Brain (organoid and tissue), 16 donors: ENCODE measurements at places on chromosomes 16 and 17. TPM values are rescaled to one million over a fixed set of nuclear protein-coding genes. Genes with fewer than 3 reads are reported as not detected.

DNA sequence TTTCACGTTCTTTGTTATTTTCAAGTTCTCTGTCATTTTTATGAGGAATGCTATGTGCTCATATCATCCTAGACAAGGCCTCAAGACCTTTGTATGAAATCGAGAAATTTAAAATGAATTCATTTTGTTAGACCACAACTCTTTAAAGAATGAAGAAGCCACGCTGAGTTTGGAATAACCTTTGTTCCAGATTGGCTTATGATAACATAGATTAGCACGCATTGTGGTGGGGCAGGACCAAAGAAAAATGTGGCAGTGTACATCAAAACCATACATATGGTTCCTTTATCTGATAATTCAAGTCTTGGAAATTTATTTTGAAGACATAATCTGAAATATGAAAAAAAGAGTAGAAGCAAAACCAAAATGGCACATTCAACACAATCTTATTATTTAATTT, 2.2 kb downstream of the HSD17B2 start:
- DNase-seq, result no peak

DNA sequence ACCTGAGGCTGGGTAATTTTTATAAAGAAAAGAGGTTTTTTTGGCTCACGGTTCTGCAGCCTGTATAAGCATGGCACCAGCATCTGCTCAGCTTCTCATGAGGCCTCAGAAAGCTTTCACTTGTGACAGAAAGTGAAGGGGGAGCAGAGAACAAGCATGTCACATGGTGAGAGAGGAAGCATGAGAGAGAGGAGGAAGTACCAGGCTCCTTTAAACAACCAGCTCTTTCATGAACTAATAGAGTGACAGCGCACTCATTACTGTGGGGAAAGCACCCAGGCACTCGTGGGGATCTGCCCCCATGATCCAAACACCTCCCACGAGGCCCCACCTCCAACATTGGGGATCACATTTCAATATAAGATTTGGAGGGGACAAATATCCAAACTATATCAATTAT, 86.8 kb downstream of the USP32 start:
- DNase-seq, result no peak

DNA sequence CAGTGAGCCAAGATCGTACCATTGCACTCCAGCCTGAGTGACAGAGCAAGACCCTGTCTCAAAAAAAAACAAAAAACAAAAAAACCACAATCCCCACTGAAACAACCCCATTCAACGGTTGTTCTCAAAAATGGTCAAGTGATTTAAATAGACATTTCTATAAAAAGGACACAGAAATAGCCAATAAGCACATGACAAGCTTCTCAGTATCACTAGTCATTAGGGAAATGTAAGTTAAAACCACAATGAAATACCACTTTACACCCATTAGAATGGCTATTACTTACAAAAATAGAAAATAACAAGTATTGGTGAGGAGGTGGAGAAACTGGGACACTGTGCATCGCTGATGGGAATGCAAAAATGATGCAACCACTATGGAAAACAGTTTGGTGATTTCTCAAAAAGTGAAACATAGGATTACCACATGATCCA, 26.6 kb upstream of the MYLK3 start:
- no peak for DNase-seq

DNA sequence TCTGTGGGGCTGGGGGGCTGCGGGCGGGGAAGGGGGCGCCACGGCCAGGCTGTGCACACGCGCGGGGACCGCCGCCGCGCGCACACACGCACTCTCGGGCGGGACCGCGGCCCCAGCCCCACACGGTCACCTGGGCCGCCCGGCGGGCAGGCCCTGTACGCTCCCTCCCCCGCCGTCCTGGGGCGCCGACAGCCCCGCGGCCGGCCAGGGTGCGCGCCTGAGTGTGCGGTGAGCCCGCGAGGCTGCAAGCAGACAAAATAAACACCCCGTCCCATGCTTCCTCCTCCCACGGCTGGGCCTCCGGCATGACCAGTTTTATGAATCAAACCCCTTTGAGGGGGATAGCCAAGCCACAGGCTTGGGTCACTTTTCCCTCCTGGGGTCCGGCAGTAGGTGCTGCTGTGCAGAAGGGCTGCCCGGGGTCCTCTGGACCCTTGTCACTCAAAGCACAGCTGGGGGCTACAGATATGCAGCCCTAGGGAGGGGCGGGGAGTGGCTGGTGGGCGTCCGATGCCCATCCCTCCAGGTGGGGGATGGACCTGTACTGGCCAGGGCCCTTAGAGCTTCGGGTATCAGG, 441 bp downstream of the VASN start:
- no peak for DNase-seq

DNA sequence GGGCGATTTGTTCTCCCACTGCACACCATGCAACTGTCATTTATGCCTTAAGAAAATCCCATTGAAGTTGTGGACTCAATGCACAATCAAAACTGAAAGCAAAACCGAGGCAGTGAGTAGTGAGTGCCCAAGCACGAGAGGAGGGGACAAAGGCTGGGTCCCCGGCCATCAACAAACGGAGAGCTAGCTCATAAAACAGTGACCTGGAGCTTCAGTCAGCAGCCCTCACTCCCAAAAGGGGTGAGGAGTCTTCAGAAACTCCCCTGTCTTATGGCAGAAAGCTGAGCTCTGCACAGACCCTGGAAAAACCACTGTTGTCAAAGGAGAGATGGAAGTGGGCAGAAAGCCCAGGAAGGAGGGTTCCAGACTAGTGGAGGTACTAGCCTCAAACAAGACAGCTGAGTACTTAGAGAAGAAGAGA, 96.9 kb downstream of the ADCY9 start:
- no peak for DNase-seq

The ADAMTS18 gene
- 3.7 TPM for polyA plus RNA-seq

The LRRC37A gene
- polyA plus RNA-seq, result 1.6 TPM
